ENCODE measurements at places on chromosomes 6 and 20. TPM values are rescaled to one million over a fixed set of nuclear protein-coding genes. Genes with fewer than 3 reads are reported as not detected.

DNA sequence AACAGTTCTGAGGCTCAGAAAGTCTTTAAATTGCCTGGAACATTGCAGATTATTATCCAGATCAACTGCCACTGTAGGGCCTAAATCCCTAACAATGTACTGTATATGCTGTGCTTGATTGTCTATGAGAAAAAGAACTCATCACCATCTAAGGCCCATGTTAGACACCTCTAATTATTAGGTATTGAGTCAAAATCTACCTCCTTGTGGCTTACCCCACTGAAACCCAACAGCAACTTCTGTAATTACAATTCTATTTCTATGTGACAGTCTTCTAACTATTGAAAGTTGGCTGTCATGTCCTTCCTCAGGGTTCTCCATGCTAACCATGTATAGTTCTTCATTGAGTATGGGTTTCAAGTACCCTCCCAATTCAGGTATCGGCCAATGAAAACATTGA, 13.9 kb downstream of the MCM9 start:
- no peak for ATAC-seq

DNA sequence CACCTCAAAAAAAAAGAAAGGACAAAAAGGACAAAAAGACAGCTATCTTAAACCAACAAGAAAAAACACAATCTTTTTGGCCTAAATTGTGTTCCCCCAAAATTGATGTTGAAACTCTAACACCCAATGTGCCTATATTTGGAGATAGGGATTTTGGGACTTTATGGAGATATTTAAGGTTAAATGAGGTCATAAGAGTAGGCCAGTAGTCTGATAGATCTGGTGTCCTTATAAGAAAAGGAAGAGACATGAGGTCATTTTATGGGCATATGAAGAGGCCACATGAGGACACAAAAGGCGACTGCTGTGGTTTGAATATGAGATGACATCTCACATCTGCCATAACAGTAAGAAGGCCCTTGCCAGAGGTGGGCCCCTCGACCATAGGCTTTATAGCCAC, 49.5 kb downstream of the TRIM38 start:
- no peak for ATAC-seq

DNA sequence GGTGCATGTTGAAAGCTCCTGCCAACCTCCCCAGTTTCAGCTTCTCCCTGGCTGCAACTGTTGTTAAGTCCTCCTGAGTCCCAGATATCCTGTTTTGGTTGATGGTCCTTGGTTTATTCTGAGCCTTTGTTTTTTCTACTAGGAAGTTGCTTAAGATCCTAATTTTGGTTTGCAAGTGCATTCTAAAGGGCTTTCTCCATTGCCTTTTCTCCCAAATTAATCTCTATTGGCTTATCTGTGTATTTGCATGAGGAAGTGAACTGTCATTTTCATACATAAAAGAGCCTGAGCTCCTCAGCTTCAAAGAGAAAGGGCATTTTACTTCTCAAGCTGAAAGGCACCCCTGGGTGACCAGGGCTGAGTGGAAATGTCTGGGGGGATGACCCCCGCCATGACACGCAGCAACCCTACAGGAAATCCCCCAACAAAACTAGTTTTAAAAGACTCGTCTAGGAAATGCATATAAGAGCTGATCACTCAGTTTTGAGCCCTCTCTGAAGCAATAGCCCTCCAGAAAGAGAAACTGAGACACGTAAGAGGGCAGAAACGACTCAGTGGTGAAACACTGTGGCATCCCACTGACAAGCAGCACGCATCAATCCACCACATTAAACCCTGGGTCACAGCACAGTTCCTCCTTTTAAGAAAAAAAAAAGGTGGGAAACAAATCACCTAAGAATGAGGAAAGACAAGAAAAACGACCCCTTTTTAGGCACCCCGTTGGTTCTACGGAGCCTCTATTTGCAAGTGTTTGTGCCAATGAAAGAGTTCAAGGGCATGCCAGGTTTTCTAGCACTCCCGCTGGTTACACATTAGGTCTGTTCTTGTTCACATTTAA, 140.9 kb downstream of the THBS2 start:
- ATAC-seq: no peak

- no peak for ATAC-seq
Measured at GRCh38 chr6:7859591-7859990, 51.0 kb downstream of the TXNDC5 start.

DNA sequence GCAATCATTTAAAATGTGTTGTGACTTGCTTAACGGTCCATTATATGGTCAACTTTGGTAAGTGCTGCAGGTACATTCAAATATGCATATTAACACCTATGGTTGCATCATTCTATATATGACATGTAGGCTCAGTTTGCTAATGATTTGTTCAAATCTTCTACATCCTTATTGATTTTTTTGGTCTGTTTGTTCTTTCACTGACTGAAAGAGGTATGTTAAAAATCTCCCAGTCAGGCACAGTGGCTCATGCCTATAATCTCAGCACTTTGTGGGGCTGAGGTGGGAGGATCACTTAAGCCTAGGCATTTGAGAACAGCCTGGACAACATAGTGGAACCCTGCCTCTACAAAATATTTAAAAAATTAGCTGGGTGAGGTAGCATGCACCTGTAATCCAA, 29.2 kb downstream of the PIGU start:
- no peak for ATAC-seq

DNA sequence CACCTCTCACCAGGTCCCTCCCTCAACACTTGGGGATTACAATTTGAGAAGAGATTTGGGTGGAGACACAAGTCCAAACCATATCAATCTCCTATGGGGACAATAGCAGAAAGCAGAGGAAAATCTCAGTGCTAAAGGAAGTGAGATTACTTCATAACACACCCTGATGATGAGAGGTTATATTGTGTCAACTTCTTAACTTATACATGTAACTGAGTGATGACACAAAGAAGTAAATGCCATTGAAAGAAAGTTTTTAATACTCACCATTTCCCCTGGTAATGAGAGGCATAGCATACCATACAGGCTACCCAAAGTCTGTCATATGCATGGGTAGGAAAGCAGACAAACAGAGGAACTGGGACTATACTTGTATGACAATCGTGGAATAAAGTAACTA, 137.2 kb downstream of the MMUT start:
- ATAC-seq: no peak

DNA sequence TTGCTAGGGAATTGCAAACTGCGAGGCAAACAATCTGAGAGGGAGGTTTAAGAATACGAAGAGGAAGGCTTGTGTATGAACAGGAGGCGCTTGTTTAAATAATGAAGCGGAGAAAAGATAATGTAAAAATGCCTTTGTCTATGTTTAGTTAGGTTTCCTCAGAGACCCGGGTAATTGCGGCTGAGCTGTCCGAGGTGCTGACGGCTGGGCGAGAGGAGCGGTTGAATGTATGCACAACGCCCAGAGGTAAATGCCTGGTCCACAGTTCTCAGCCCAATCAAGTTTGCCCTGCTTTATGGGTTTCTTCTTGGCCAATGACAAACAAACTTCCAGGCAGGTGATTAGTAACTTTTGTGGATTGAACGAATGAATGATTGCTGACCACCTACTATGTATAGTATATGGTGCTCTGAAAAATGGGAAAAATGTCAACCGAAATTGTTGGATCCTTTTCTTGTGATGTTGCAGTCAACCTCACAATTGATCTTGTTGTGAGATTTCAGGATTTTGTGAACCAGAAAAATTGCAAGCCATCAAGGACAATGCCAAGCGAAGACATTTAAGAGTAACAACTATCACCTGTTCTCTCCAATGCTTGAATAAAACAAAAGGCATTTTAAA, 38.3 kb upstream of the SLC32A1 start:
- no peak for ATAC-seq

DNA sequence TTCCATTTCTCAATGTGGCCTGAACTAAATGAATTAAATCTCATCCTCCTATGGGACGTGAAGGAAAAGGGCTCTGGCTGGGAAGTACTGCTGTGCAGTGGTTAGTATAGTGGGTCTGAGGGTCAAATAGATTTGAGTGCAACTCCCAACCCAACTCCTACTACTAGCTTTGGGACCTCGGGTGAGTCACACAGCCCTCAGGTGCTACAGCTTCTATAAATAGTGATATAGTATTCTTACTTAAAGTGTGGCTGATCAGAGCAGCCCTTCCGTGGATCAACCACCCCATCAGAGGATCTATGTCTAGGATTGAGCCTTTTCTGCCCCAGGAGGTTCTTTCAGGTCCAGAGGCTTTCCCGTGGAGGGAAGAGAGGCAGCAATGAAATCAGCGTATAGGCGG, 904 bp upstream of the UST start:
- ATAC-seq: no peak

BHLHE23 gene
- total RNA-seq: not detected

REM1 gene
- total RNA-seq: 7.1 TPM

SLC22A7 gene
- total RNA-seq: not detected

EYA4 gene
- 3.1 TPM for total RNA-seq

CPXM1 gene
- total RNA-seq: 7.1 TPM
